ENCODE measurements at places on chromosomes 6 and 20.

- no peak for DNase-seq
Observed at GRCh38 chr20:34041226-34041625, 47.5 kb downstream of the RALY start.

GRCh38 chr6:90650041-90650940 is 63.4 kb upstream of the MAP3K7 start:
- DNase-seq = no peak

DNA sequence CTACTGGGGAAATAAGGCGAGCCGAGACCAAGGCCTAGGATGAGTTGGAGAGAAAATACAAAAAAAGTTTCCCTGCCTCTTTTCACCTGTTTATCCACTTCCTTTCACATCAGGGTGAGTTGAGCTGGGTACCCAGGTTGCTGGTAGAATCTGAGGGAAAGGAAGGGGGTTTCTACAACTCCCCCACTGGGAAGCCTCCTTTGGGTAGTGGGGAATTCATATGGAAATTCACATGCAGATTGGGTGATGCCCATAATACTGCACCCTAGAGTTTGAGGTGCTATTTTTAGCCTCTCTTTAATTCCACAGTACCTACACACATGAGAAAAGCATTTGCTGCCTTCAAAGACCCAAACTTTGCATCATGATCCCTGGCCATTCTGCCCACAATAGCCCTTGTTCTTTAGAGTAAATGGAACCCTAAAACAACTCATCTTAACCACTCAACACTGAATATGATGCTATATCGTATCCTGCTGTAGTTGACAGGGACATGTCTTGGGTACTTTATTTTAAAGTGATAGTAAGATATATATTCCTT is 2.7 kb downstream of the OSTM1 start:
- no peak for DNase-seq

DNA sequence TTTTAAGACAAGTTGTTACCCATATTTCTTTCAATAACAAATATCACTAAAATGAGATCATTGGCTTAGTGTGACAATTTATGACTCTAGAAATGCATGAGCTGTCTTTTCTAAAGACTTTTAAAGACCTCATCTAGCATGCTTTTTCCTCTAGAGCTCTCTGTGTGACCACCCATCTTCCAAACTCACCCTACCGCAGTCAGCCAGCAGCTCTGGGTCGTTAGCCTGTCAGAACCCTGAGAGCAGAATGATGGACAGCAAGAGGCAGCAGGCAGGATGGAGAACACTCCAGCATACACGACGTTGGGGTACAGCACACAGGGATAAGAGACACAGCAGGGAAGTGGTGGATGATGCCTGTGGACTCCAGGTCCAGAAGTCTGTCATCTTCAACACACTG is 45.1 kb upstream of the TBX18 start:
- DNase-seq = no peak

GRCh38 chr20:54606380-54606779 is 131.0 kb downstream of the DOK5 start:
- DNase-seq = no peak

DNA sequence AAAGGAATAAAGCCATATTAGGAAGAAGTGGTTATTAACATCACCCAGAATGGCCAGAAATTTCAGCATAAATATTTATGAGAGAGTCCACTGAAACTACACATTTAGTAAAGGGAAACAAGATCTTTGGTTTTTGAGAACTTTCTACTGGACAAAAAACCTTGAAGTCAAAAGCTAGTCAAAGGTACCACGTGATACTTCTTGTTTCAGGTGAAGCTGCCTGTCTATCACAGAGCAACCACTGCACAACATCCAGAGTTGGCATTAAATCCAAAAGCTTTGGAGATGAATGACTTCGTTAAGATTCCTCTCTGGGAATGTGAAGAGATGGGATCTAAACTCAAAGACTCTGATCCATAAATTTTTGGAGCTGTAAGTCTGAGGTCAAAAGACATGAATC is 137.0 kb downstream of the KCNQ5 start:
- no peak for DNase-seq

- no peak for DNase-seq
Observed at GRCh38 chr6:81373414-81373813, 379.1 kb downstream of the TENT5A start.

DNA sequence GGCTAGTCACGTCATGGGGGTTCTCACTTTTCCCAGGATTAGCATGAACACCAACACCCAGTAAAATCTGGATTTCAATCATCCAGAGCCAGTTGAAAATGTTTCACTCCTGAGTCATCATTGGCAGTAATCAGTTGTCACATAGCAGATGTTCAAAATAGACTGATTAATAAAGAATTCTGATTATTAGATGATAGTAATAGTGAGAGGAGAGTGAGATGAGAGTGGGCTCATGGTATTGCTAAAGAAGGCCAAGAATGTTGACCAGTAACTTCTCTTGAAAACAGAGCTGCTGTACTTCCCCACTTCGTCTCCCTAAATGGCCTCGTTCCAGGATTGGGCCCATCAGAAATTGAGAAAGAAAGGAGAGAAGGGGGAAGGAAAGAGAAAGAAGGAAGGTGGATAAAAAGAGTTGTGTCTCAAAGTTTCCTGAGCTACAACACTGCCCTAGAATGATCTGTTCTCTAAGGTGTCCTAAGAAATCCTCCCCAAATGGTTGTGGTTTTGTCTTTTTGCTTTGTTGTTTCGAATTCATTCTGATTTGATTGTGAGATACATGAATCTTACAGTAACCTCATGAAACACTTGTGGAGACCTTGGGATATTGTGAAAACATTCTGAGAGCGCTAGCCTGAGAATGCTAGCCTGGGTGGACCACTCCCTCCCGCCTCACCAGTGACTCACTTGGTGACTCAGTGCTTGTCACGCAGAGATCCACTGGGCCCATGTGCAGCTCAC is 502.2 kb upstream of the JARID2 start:
- DNase-seq = no peak

GRCh38 chr20:36754656-36755222 is 8.8 kb upstream of the NDRG3 start:
- DNase-seq = peak; percentile 8

Measured in stimulated activated naive B cell treated with anti-CD40 and anti-IgM and Interleukin-4, amounts not matched to agents 10 μg/mL and 1 μg/mL and 100 μg/mL, for 72 hours (primary cell).